Astrocyte of the spinal cord (primary cell): ENCODE measurements at places on chromosomes 7 and 10.

DNA sequence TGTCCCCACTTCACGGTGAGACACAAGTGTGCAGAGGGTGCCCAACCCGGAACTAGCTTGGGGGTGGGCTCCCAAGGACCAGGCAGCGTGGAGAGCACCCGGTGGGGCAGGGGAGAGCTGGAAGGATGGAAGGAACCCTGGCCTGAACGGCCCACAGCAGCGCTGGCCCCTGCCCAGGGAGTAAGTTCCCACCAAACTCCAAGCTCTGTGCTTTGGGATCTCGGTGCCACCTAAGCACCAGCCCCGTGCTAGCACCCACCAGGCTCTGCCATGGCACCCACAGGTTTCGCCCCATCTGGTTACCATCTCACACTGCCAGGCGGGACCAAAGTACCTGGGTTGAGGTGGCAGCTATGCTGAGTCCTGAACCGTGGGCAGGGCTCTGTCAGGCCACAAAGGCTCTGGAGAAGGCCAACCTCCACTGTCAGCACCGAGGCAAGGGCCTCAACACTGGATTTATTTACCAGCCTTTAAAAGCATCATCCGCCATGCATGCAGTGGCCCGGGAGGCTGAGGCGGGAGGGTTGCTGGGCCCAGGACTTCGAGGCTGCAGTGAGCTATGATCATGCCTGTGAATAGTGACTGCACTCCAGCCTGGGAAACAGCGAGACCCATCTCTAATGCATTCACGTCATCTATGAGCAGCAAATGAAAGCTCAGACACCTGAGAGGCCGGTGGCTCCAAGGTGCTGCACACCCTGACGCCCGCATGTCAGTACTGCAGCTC, 16.0 kb downstream of the GPER1 start:
- DNase-seq, result no peak

- no peak for DNase-seq
Measured at GRCh38 chr10:44126291-44126717, 258.6 kb downstream of the CXCL12 start.

GRCh38 chr7:96034940-96035727, 262.8 kb downstream of the DYNC1I1 start:
- DNase-seq, result no peak

DNA sequence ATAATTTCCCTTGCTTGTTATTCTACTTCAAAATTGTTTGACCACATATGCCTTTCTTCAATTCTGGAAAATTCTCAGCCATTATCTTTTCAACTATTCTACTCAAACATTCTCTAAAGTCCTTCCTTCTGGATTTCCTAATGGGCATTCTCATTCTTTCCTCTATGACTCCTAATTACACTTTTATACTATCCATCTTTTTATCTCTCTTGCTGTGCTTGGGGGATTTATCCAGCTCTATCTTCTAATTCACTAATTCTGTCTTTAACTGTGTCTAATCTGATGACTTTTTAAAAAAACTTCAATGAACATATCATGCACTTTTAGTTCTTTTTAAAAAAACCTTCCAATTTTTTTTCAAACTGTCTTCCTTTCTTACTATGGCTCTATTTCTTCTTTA, 38.4 kb downstream of the C10orf143 start:
- DNase-seq, result no peak

DNA sequence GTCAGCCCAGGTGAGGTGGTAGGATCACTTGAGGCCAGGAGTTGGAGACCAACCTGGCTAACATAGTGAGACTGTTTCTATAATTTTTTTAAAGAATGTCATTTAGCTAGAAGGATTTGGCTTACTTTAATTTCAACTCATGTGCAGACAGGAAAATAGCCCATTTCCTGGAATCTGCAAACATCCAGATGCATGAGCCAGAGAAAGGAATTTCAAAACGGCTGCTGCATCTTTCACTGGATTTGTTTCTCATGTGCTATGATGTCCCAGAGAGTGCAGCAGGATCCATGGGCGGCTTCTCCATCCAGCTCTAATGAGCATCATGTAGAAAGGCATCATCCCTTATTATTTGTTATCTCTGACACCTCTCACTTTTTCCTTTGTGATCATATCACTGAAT, 149.3 kb downstream of the GALNT17 start:
- DNase-seq, result no peak

DNA sequence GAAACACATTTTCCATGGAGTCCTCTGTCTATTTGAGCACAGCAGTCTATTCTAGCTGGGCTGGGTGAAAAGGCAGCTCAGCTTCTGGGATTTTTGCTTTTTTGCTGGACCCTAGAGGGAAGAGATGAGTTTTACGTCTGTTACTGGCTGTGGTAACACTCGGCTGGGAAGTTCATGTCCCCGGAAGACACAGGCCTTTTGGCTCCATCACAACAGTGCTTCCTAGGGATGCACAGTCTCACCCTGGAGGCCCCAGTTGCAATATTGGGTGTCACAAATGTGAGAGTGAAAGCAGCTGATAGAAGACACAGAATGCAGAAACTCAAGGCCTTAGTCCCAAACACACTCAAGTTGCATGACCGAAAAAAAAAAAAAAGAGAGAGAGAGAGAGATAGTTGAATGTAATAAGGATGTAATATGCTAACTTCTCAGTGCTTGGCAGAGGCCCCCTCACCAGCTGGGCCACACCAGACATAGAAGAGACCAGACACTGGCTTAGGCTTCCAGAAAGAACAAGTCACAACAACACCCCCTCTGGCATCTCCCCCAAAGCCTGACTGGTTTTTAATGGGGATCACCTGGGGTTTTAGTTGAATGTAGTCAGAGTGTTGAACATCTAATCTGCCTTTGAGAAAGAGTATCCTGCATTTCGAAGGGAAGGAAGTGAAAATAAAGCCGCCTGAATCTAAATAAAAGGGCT, 545.4 kb upstream of the FZD8 start:
- DNase-seq, result no peak

- no peak for DNase-seq
Measured at GRCh38 chr10:19944911-19945663, 128.9 kb downstream of the PLXDC2 start.

- DNase-seq, result peak; percentile 35
Measured at GRCh38 chr10:98295907-98296306, 27.9 kb upstream of the LOXL4 start.

GRCh38 chr7:136594739-136595144, 273.7 kb upstream of the CHRM2 start:
- no peak for DNase-seq

DNA sequence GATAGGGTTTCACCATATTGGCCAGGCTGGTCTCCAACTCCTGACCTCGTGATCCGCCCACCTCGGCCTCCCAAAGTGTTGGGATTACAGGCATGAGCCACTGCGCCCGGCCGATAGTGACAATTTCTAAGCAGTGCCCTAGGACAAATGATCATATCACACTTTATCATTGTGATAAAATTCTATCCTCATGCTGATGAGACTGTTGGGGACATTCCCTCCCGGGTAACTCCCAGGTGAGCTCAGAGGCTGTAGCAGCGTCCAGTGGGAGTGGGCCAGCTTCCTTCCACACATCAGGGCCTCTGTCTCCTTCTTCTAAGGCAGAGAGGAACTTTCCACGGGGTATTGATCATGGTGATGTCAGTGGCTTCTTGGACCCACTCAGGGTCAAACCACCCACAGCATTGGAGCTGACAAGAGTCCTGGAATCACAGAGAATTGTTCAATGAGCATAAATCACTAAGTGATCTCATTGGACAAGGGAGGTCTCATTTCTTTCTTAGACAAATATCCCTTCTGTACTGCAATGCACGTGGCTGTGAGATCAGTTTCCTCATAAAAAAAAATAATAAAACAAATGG, 256.1 kb downstream of the KLF6 start:
- DNase-seq, result no peak

DNA sequence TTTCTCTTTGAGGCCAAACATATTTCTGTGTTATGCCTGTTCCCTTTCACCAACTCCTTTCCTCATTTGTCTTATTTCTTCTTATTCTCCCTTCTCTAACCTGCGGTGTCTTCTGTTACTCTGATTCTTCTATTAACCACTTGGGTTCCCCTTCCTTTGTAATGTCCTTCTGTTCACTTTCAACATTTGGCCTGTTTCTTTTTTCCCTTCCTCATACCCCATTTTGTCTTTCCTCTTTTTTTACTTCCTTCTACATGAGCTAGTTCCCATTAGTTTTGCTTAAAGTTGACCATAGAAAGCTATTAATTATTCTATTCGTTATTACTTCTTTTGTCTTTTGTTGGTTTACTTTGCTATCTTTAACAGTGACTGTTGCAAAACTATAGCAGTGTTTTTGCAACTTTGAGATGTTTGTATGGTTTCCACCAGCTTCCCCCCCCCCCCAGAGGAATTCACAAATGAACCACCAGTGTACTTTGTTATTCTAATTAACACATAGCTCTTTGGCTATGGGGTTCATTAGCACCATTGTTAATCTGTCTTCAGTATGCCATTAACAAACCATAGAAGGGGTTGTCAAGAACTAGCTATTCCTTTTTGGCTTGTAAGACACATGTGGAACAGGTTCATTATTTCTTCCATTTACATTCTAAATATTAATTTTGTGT, 2.9 kb downstream of the LRGUK start:
- DNase-seq, result no peak

GRCh38 chr7:16954321-16954720, 72.5 kb upstream of the AGR3 start:
- no peak for DNase-seq

DNA sequence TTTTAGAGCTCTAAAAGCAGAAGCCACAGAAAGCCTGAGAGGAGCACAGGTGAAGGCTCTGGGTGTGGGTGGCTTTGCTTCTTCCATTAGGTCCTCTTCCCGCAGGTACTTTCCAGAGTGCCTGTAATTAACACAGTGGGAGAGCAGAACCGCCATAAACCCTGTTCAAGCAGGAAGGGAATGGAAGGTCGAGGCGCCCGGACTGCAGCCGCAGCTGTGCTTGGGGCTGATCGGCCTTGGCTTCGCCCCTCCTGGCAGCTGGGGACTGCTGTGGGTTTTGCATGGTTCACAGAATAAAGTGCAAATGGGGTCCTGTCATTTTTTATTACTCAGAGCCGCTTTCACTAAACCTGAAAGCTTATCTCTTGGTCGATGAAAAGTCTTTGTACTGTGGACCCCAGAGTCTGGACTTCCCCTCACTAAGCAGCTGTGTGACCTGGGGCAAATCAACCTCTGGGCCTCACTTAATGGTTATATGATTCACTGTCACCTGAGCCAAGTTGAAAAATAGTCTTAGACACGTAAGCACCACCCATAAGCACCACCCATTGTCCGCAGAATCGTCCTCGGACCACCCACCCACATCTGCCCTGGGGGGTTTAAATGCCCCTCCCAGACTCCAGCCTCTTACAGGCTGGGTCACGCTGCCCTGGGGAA, 100.9 kb downstream of the XRCC2 start:
- no peak for DNase-seq

GRCh38 chr7:50651271-50651989, 86.2 kb upstream of the DDC start:
- no peak for DNase-seq

DNA sequence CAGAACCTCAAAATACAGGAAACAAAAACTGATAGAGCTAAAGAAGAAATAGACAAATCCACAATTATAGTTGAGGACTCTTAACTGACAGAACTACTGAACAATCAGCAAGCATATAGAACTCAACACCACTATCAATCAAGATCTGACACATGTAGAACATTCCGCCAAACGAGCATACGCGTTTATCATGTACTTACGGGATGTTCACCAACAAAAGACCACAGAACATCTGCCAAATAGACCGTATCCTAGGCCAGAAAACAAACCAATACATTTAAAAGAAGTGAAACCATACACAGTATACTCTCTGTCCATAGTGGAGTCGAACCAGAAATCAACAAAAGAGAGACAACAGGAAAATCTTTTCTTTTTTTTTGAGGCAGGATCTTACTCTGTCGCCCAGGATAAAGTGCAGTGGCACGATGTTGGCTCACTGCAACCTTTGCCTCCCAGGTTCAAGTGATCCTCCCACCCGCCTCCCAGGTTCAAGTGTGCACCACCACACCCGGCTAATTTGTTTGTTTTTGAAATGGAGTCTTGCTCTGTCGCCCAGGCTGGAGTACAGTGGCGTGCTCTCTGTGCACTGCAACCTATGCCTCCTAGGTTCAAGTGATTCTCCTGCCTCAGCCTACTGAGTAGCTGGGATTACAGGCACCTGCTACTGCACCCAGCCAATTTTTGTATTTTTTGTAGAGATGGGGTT, 5.1 kb downstream of the GNA12 start:
- no peak for DNase-seq

DNA sequence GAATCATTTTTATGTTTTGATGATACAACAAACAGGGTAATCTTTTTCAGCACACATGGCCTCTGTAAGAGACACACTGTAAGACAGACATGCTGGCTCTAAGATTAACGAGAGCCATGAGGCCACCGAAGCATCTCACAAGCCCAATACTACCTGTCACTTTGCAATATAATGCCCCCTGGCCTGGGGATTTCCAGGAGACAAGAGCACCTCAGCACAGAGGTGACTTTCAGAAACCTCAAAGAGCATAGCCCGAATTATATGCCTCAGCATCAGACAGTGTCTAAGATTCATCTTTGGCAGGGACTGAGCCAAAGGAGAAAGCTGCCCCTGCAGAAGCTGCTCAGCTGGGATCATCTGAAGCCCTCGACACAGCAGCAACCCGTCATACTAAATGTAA, 44.2 kb upstream of the TMEM213 start:
- no peak for DNase-seq

DNA sequence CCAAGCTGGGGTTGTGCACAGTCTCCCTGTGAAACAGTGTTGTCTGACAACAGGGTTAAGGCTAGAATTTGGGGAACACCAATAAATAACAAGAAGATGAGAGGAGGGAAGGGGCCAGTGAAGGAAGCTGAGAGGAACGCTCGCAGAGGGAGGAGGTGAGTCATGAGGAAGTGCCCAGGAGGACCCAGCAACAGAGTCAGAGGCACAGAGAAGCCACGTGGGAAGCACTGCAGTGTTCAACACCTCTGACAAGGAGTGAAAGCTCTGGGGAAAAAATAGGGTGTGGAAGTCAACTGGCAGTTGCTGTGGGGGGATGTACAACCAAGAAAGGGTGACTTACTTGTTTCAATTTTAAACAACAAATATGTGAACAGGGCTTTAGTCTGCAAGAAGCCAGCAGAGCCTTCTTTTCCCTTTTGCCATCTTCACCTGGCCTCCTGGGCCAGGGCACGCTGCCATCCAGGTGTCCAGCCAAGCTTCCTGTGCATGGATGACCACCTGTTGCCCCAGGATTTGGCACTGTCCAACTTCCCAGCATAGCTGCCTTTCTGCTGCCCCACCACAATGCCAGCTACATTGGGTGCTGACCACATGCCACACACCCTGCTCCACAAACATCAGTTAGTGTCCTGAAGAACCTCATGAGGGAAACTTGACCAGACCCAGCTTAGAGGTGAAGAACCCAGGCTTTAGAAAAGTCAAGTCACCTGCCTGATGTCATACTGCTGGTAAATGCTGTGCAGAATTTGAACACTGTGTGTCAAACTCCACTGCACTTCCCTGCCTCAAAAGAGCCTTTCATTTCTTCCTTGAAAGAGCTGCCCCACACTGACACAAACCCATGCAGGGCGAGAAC, 69.6 kb downstream of the ATXN7L1 start:
- DNase-seq, result peak; percentile 63

GRCh38 chr10:3048119-3049019, 19.0 kb upstream of the PFKP start:
- DNase-seq, result peak; percentile 52

GRCh38 chr7:46603780-46604179, 682.7 kb upstream of the IGFBP3 start:
- DNase-seq, result peak; percentile 66

GRCh38 chr7:664997-665735, 61.3 kb upstream of the DNAAF5 start:
- DNase-seq, result peak; percentile 69
